Activated CD8-positive, alpha-beta memory T cell treated with anti-CD3 and anti-CD28 coated beads, Interleukin-2, amount 50 U/mL, for 4 hours (primary cell): ENCODE measurements at places on chromosomes 7 and 10.

DNA sequence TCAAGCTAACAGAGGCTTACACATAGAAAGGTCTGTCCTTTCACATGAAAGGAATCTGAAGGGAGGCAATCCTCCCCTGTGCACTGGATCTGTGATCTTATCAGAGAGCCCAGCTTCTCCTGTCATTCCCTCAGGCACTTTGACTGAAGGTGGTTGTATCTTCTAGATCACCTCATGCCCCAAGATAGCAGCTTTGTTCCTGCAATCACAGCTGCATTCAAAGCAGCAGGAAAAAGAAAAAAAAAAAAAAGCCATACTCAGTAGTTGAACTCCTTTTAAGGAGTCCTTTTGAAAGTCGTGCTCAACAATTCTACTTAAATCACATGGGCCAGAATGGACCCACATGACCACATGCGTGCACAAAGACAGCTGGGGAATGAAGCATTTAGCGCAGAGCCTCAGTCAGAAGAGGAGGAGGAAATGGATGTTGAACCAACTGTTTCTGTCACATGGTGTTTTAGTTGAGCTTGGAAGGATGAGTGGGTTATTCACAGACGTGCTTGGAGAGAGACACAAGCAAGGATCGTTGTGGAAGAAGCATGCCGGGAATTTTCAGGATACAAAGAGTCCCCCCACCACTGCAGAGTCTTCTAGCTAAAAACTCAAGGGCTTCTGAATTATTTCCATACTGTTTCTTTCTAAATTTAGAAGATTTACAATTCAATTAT lies 13.0 kb upstream of the PFKP start:
- DNase-seq: no peak

DNA sequence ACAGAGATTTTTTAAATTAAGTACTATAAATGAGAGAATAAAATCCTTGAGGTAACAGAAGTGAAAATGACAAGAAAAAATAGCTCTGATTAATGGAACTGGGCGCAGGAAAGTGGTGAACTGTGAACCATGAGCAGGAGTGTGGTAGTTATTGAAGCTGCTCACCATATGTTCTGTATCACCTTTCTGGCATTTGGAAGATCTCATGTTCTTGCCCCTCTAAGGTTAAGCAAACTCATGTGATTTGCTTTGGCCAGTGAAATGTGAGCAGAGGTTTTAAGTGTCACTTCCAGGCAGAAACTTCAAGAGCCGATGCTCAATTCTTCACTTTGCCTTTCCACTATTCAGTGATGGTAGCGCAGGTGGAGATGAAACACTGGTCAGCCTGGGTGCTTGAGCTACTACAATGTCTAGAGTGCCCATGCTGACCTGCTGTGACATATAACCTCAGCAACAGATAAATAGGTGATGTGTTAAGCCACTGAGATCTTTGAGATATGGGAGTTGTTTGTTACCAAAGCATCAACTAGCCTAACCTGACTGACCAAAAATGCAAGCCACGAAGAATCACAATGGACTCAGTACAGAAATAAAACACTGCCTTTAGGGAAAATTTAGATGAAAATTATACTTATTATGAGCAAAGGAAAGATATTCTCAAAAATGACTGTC lies 18.4 kb downstream of the MTPAP start:
- no peak for DNase-seq

GRCh38 chr7:69840248-69840647 lies 242.0 kb downstream of the AUTS2 start:
- no peak for DNase-seq

DNA sequence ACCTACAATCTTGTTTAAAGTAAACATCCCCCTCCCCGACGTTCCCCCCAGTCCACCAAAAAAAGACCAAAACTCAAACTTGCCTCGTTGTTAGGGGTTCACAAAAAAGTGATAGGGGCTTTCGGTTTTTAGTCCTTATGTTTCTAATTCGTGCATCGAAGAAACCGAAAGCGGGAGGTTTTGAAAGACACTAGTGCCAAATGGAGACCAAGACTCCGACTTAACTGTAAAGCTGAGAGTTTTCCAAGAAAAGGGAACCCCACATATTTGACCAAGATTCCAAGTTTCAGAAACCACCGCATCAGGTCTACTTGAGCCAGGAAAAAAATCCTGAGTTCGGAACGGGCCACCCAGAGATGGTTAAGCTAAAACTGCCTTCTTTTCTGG lies 534 bp downstream of the PSMA2 start:
- DNase-seq: no peak

DNA sequence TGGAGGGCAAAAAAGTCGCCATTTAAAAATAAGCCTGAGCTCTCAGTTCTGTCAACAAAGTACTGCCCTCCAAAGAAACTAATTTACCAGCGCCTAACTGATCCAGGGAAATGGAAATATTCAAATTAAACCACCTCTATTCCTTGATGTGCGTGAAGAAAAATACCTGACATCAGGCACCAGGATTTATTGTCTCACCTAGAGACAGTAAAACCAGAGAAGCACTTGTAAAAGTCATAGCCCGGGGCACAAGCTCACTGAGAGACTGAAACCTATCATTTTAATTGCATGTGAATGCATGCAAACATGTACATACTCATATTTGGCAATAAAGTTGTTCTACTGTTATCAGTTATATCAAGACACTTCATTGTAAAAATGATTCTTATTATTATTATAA lies 147.3 kb upstream of the VSTM2A start:
- DNase-seq: no peak
